ENCODE measurements at places on chromosomes 5 and 9. TPM values are rescaled to one million over a fixed set of nuclear protein-coding genes. Genes with fewer than 3 reads are reported as not detected.

Gene GDNF
- polyA plus RNA-seq, result not detected

Gene INSL6
- polyA plus RNA-seq, result 1.6 TPM

DNA sequence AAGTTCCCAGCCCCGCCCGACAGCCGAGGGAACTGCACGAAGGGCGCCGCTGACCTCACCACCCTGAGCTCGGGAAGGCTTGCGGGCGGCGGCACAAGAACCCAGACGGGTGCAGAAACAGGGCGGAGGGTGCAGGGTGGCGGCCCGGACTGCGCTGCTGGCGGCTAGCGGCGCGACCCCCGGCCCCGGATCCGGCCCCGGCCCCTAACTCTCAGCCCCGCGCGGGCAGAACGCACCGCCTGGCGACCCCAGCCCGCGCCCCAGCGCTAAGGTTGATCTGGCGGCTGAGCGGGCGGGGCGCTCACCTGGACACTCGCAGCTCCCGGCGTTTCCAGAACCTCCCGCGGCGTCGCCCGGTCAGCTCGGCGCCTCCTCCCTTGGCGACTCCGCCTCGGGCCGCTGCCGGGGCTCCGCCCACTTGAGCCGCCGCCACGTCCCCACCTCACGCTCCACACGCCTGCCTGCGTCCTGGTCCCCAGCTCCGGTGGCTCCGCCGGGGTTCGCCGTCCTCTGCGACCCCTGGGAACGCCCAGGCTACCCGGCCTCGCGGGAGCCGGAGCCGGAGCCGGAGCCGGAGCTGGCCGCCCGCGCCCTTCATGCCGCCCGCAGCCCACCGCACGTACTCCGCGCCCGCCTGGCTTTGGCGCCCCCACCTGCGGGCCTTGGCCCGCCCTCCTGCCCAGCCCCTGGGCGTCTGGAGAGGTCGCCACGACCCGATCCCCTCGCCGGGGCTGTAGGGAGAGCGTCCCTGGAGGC is at the start of gene P4HA2:
P4HA2 (minus strand) TSS at position 369 of the 756 bp plus-strand sequence. CDS start 9,227 bp downstream, outside the sequence.
- no peaks in the 10 kb centered on the region for H3K36me3 ChIP-seq
- no peak within 1 kb of the TSS for H3K27ac ChIP-seq
- no peaks in the 10 kb centered on the region for H3K27me3 ChIP-seq
- DNase-seq, result no peak
- H3K4me1 ChIP-seq, result peaks cover 10% of the 10 kb centered on the region

DNA sequence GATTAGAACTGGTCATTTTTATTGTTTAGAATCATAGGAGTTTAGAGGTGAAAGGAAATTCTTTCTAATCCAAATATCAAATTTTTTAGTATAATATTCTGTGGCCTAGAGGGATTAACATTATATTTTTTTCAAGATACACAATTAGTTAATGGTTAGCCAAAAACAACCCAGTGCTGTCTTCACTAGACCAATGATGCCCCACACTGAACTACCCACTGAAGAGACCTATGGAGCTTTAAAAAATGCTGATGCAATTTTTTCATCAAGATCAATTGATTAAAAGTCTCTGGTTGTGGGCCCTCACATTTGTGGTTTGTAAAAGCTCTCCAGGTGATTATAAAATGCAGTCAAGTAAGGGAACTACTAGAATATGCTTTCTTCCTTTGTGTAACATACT is 274.1 kb upstream of the C9orf72 start:
- no peak overlapping the region for H3K4me3 ChIP-seq
- no peak overlapping the region for H3K27ac ChIP-seq
- no peaks in the 10 kb centered on the region for H3K27me3 ChIP-seq
- no peak for DNase-seq
- no peaks in the 10 kb centered on the region for H3K36me3 ChIP-seq

Gene RAB3C
- polyA plus RNA-seq, result not detected

DNA sequence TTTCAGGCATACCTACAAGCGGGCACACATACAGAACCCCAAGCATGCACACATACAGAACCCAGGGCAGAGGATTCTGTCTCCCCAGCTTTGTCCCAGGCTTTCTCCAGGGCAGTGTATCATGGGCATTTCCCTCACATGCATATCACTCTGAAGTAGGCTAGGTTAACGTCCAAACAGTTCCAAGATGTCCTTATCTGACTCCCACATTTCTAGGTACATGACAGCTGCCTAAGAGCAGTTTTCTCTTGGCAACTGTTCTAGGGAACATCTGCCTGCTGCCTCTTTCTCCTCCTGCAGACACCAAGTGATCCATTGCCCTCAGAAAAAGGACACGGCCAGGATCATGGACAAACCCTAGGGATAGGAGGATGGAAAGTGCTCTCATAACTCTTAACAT is 84.9 kb upstream of the NR3C1 start:
- no peak for DNase-seq
- H3K36me3 ChIP-seq, result no peaks in the 10 kb centered on the region
- no peaks in the 10 kb centered on the region for H3K27me3 ChIP-seq
- H3K27ac ChIP-seq, result no peak overlapping the region
- no peaks in the 10 kb centered on the region for H3K4me1 ChIP-seq
- H3K4me3 ChIP-seq, result no peak overlapping the region

DNA sequence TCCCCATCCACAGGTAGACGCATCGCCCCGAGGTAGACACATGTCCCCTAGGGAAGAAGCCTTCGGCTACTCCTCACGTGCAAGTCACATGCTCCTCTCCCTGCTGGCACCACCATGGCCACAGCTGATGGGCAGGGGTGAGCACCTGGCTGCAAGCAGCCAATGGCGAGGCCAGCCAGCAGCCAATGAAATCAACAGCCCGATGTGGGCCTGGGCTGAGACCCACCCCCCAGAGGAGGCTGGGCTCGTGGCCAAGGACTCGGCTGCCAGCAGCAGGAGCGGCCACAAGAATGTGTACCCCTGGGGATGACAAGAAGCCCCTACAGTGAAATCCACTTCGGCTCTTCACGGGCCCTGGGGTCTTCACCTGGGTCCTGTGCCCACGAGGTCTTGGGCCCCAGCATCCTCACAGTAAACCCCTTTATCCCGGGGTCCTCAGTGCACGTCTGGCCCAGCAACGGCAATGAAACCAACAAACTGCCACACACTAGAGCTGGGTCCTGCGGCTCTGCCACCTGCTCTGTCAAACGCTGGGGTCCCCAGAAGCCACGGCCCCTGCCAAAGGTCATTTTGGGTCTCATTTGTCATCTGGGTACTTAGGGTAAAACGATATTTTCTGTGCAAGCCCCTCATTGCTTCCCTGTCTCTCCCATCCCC is 22.1 kb upstream of the PTGES start:
- no peaks in the 10 kb centered on the region for H3K4me1 ChIP-seq
- H3K27ac ChIP-seq, result no peak overlapping the region
- no peak overlapping the region for H3K4me3 ChIP-seq
- DNase-seq, result no peak

DNA sequence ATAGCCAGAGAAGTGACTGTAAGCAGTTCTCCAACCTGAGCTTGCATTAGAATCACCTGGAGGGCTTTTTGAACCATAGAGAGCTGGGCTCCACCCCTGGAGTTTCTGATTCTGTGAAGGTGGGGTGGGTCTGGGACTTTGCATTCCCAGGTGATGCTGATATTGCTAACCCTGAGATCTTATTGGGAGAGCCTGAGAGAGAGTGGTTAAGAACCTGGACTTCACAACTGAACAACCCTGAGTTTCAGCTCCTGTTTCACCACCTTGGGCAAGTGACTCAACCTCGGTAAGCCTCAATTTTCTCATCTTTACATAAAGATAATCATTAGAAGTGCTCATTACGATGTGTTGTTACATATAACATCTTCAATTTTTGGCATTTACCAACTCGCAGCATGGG is 498.6 kb downstream of the EBF1 start:
- H3K36me3 ChIP-seq, result no peaks in the 10 kb centered on the region
- no peak overlapping the region for H3K27ac ChIP-seq
- no peaks in the 10 kb centered on the region for H3K27me3 ChIP-seq
- DNase-seq, result no peak
- H3K4me3 ChIP-seq, result no peak overlapping the region

GRCh38 chr5:65125591-65126541 is 355.9 kb downstream of the ADAMTS6 start:
- no peak for DNase-seq
- no peak overlapping the region for H3K4me3 ChIP-seq
- H3K27ac ChIP-seq, result no peak overlapping the region
- H3K27me3 ChIP-seq, result no peaks in the 10 kb centered on the region
- no peaks in the 10 kb centered on the region for H3K36me3 ChIP-seq
- H3K4me1 ChIP-seq, result no peaks in the 10 kb centered on the region

DNA sequence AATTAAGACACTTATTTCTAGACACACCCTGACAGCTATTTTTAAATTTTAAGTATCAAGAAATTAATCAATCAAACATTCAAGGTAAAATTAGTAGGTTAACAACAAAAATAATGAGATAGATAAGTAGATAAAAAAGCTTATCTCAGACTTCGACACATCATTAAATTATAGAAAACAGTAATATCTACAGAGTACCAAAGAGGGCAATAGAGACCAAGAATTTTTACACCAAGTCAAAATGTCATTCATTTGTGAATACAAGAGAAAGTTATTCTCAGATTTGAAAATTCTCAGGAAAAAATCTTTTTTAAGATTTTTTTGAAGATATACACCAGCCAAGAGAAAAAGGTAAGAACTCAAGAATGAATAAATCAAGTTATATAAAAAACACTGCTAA is 445.6 kb downstream of the ACTL7B start:
- H3K4me1 ChIP-seq, result no peaks in the 10 kb centered on the region
- H3K27me3 ChIP-seq, result no peaks in the 10 kb centered on the region
- no peak overlapping the region for H3K27ac ChIP-seq
- no peak for DNase-seq
- no peak overlapping the region for H3K4me3 ChIP-seq
- H3K36me3 ChIP-seq, result no peaks in the 10 kb centered on the region

DNA sequence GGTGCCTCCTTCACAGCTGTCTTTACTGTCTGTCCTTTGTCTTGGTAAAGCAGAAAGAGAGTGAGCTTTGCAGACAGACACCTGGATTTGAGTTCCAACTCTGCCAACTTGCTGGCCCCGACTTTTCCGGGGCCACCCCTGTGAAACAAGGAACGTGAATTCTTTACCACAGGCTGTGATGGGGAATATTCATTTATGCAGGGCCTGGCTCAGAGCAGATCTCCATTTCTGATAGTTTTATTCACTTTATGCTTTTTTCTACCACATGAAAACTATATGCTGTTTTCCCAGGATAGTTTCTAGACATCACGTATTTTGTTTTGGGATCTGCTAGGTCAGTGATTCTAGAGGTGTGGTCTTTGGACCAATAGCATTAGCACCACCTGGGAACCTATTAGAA is 211.8 kb downstream of the GRIA1 start:
- DNase-seq, result no peak
- H3K36me3 ChIP-seq, result no peaks in the 10 kb centered on the region
- H3K27me3 ChIP-seq, result no peaks in the 10 kb centered on the region
- H3K27ac ChIP-seq, result no peak overlapping the region
- H3K4me1 ChIP-seq, result no peaks in the 10 kb centered on the region

DNA sequence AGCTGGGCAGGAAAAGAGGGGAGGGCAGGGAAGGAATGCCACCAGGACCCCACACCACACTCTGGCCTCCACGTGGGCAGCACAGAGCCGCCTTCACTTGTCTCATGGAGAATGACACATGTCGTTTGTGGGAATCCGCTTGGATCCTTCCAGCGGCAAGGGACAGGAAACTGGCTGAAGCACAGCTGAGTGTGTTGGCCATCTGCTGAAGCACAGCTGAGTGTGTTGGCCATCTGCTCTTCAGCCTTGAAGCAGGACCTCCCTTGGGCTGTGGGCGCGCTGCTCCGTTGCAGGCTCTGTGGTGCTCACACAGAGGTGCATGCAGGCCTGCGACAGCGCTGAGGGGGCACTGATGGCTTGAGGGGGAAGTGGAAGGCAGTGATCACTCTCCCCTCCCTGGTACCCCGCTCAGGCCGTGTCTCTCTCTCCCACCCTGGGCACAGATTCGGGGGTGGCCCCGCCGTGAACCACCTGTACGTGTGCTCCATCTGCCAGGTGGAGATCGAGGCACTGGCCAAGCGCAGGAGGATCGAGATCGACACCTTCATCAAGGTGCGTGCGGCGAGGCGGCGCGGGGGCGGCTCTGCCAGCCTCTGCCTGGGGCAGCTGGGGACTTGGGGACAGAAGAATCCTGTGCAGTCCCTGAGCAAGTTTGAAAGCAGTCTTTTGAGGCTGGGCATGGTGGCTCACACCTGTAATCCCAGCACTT is 40.6 kb downstream of the USP20 start:
- no peak for DNase-seq
- H3K4me1 ChIP-seq, result no peaks in the 10 kb centered on the region
- H3K27me3 ChIP-seq, result no peaks in the 10 kb centered on the region
- no peak overlapping the region for H3K4me3 ChIP-seq
- no peak overlapping the region for H3K27ac ChIP-seq

GRCh38 chr9:110050925-110051355 is 157.0 kb downstream of the C9orf152 start:
- no peaks in the 10 kb centered on the region for H3K27me3 ChIP-seq
- peak overlapping the region; percentile 100 for H3K4me3 ChIP-seq
- no peak for DNase-seq
- H3K4me1 ChIP-seq, result peaks cover 7% of the 10 kb centered on the region

Gene DRD1
- not detected for polyA plus RNA-seq

DNA sequence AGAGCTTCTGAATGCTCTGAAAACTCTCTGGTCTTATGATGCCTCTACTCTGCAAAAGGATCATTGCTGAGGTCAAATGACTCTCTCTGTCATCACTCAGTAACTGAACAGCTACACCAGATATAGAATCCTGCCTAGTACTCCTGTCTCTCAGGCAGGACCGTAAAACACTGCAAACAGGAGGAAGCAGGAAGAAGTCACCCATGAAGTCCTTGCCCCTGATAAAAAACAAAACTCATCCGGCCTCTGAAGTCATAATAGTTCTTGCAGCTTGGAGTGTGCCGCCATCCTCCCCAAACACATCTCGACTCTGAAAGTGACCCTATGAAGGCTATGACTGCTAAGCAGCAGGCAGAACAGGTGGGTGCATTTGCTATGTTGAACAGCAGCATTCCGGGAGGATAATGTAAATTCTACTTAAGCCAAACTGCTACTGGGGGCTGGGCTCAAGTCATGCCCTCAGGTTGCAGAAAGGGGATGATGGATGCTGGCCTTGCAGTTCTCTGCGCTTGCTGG is 81.9 kb upstream of the FAM169A start:
- no peak overlapping the region for H3K27ac ChIP-seq
- peaks cover 5% of the 10 kb centered on the region for H3K27me3 ChIP-seq
- DNase-seq, result no peak
- no peaks in the 10 kb centered on the region for H3K36me3 ChIP-seq

Gene ECPAS
- 28.4 TPM for polyA plus RNA-seq

- no peaks in the 10 kb centered on the region for H3K27me3 ChIP-seq
- no peaks in the 10 kb centered on the region for H3K4me1 ChIP-seq
- no peak overlapping the region for H3K4me3 ChIP-seq
- no peaks in the 10 kb centered on the region for H3K36me3 ChIP-seq
- H3K27ac ChIP-seq, result no peak overlapping the region
- DNase-seq, result no peak
Observed at GRCh38 chr5:52859628-52860027, 71.9 kb downstream of the ITGA1 start.

GRCh38 chr9:98627296-98627695 is 81.4 kb downstream of the GABBR2 start:
- no peak overlapping the region for H3K4me3 ChIP-seq
- no peak for DNase-seq
- H3K27ac ChIP-seq, result no peak overlapping the region
- H3K36me3 ChIP-seq, result no peaks in the 10 kb centered on the region

Gene SYK
- 74.3 TPM for polyA plus RNA-seq

- H3K4me3 ChIP-seq, result no peak overlapping the region
- no peak for DNase-seq
- H3K27me3 ChIP-seq, result no peaks in the 10 kb centered on the region
- H3K4me1 ChIP-seq, result no peaks in the 10 kb centered on the region
- no peaks in the 10 kb centered on the region for H3K36me3 ChIP-seq
Observed at GRCh38 chr5:6090079-6090654, 288.2 kb downstream of the MED10 start.

Gene CCDC152
- 22.7 TPM for polyA plus RNA-seq

Gene TTC23L
- polyA plus RNA-seq, result not detected

- H3K4me3 ChIP-seq, result no peak overlapping the region
- H3K27me3 ChIP-seq, result no peaks in the 10 kb centered on the region
- no peaks in the 10 kb centered on the region for H3K36me3 ChIP-seq
Observed at GRCh38 chr9:105039175-105039799, 111.3 kb upstream of the ABCA1 start.
